WTC11 (cell line): ENCODE measurements at places on chromosomes 1 and 21.
A peak's percentile ranks its signal among the peaks of the same experiment; 100 is the strongest.

GRCh38 chr1:51675177-51675780 is 58.4 kb downstream of the OSBPL9 start:
- H3K4me3 ChIP-seq, result no peak overlapping the region
- H3K36me3 ChIP-seq, result no peaks in the 10 kb centered on the region
- H3K27ac ChIP-seq, result no peak overlapping the region
- DNase-seq, result no peak

DNA sequence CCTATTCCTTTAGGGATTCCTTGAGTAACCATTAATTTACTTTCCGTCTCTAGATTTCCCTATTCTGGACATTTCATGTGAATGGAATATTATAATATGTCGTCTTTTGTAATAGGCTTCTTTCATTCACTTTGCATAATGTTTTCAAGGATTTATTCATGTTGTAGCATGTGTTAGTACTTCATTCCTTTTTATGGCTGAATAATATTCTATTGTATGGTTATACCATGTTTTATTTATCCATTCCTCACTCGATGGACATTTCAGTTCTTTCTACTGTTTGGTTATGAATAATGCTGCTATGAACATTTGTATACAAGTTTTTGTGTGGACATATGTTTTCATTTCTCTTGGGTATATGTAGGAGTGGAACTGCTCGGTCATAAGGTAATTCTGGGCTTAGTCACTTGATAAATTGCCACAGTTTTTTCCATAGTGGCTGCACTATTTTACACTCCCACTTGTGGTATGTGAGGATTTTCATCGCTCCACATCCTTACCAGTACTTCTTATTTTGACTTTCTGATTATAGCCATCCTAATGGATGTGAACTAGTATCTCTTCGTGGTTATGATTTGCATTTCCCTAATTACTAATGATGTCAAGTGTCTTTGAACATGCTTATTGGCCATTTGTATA is 17.7 kb downstream of the PPP2R5A start:
- H3K27me3 ChIP-seq, result no peaks in the 10 kb centered on the region
- H3K4me1 ChIP-seq, result peaks cover 4% of the 10 kb centered on the region
- DNase-seq, result no peak

DNA sequence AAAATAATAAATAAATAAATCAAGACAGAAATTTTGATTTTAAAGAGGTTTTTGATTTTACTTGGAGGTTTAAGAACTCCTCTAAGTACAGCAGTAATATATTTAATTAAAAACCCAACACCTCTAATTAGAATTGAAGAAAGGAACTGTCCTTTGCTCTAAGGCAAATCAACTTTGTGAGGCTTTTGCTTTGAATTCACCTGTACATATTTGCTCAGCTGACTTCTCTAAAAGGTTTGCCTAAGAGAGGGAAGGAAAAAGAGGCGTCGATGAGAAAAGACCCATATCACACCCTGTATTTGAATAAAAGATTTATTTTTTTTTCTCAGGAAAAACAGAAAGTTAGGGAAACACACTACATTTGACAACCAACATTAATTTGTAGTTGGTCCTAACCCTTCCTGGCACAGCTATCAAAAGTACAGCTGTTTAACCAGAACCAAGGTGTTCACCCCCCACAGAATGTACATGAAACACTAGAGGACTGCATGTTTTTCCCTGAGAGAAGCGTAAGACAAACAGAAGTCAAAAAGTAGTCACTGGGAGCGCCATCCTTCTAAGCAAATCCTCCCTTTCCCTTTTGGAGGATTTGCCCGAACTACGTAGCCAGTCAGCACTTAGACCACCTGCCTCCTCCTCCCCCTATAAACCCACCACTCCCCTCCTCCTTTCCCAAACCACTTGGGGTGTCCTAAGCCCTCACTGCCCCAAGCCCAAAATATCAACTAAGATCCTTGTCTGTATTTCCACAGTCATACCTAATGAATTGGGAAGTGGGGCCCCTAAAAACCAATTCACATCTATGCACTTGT is 4.9 kb downstream of the MCL1 start:
- no peak for DNase-seq
- H3K27ac ChIP-seq, result peak overlapping the region; percentile 97
- H3K4me3 ChIP-seq, result peak overlapping the region; percentile 92
- peaks cover 76% of the 10 kb centered on the region for H3K36me3 ChIP-seq
- peaks cover 62% of the 10 kb centered on the region for H3K4me1 ChIP-seq

DNA sequence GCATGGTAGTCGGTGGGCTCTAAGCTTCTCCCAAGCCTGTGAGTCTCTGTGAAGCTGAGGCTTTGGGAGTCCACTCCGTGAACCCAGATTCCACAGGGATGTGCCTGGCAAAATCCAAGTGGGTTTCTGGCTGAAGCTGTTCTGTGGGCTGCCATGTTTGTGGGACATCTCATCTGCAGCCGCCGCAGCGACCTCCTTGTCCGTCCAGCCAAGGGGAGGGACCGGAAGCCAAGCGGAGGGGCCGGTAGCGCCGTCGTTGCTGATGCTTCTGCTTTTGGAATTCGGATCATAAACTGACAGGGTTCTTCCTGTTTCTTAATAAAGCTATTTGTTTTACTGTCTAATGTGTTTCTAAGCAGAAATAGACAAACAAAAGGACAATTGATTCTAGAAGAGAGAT is 13.3 kb downstream of the KIF26B start:
- peaks cover 23% of the 10 kb centered on the region for H3K4me1 ChIP-seq
- no peaks in the 10 kb centered on the region for H3K27me3 ChIP-seq
- no peak for DNase-seq
- no peaks in the 10 kb centered on the region for H3K36me3 ChIP-seq

DNA sequence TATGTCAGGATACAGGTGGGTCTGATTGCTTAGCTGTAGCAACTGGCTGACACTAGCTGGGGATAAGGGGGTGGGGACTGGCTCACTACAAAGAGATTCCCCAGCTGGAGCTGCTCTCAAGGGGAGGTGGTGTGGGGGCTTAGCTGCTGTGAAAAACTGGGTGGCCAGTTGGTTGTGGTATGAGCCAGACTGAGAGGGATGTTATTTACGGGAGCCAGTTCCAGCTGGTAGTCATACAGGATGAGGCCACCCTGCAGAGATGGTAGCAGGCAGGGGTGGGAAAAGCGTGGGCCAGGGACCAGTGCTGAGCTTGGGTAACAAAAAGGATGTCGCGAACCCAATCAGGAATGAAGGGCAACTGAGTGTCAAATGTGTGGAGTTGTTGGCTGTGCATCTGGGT is 204.0 kb upstream of the C21orf91 start:
- no peak overlapping the region for H3K4me3 ChIP-seq
- no peaks in the 10 kb centered on the region for H3K27me3 ChIP-seq
- 0 out of 2 replicates have a peak overlapping the region, but pooled peaks have one; percentile 12 for H3K27ac ChIP-seq
- DNase-seq, result peak; percentile 27

- no peak for DNase-seq
- H3K36me3 ChIP-seq, result no peaks in the 10 kb centered on the region
- no peaks in the 10 kb centered on the region; the same call in none of the 2 replicates for H3K27me3 ChIP-seq
- no peak overlapping the region for H3K27ac ChIP-seq
Measured at GRCh38 chr1:248834343-248834940, 3.6 kb upstream of the ZNF672 start.

DNA sequence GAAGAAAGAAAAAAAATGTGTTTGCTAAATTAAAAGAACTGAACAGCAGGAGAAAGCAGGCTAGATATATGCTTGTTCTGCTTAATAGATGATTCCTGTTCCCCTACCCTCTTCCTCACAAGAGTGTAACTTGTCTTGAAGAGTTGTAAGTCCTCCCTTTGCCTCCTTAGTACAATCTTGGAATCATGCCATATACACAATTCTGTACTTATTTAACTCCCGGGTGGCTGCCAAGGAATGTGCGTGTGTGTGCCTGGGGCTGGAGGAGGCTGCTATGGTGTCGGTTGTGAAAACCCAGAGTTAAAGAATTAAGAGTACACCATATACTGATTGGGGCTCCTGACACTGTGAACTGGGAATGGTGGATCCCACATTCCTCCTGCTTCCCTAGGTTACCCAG is 194.2 kb downstream of the SIPA1L2 start:
- no peak for DNase-seq
- no peak overlapping the region for H3K4me3 ChIP-seq
- H3K36me3 ChIP-seq, result peaks cover 3% of the 10 kb centered on the region; the same call in 1 of the 2 replicates
- H3K27ac ChIP-seq, result no peak overlapping the region
- no peaks in the 10 kb centered on the region for H3K27me3 ChIP-seq

GRCh38 chr1:212665241-212666115 is 34.2 kb downstream of the BATF3 start:
- H3K4me3 ChIP-seq, result peak overlapping the region; percentile 81
- H3K27ac ChIP-seq, result no peak overlapping the region
- peaks cover 19% of the 10 kb centered on the region for H3K4me1 ChIP-seq
- no peaks in the 10 kb centered on the region for H3K36me3 ChIP-seq

GRCh38 chr1:19457607-19458006 is 27.7 kb downstream of the CAPZB start:
- no peaks in the 10 kb centered on the region for H3K27me3 ChIP-seq
- peak overlapping the region; percentile 43 for H3K4me3 ChIP-seq
- peak overlapping the region; percentile 89 for H3K27ac ChIP-seq
- H3K4me1 ChIP-seq, result peaks cover 85% of the 10 kb centered on the region
- H3K36me3 ChIP-seq, result no peaks in the 10 kb centered on the region; the same call in 1 of the 2 replicates
- DNase-seq, result no peak

DNA sequence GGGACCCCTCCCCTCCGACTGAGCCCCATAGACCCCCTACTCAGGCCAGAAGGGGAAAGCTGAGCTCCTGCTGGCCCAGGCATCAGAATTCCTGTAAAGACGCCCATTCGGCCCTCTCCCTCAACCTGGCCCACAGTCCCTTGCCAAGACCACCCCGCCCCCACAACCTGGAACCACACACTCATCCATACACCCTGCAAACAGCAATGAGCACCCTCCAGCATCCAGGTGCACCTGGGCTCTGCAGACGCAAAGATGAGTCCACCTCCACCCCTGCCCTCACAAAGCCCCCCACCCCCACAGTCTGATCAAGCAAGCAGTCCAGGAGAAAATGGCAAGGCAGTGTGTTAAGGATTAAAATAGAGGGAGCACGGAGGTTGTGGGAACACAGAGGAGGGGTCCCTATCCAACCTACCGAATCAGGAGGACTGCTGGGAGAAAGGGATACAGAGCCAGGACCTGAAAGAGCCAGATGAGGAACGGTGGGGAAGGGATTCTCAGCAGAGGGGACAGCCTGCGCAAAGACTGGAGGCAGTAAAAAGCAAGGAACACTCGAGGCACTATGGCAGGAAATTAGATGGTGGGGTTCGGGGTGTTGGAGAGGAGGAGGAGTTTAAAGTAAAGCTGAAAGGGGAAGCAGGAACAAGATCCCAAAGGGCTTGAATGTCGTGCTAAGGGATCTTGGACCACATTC is 67.3 kb upstream of the LAPTM5 start:
- peak overlapping the region; percentile 85 for H3K4me3 ChIP-seq
- peaks cover 34% of the 10 kb centered on the region for H3K27me3 ChIP-seq
- no peak for DNase-seq

DNA sequence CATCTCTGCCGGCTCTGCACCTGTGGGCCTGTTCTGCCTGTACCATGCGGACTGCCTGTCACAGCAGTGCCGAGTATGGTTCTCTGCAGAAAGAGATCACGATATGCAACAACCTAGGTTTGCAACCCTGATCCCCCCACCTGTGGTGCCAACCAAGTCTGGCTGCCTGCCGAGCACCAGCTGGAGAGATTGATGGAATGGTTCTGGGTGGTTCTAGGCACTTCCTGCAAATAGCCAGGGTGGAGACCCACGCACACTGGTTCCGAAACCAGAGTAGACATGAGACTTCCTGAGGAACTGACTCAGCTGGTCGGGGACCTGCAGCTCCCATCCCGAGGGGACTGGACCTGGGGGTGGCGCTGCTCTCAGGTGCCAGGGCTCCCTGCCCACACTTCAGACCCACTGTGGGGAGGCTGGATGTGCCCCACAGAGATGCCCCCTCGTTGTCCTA is 5.4 kb downstream of the TPRG1L start:
- H3K27ac ChIP-seq, result no peak overlapping the region
- H3K36me3 ChIP-seq, result peaks cover 23% of the 10 kb centered on the region
- no peak for DNase-seq

- H3K4me3 ChIP-seq, result no peak overlapping the region
- no peak for DNase-seq
- no peaks in the 10 kb centered on the region for H3K27me3 ChIP-seq
- peaks cover 10% of the 10 kb centered on the region for H3K4me1 ChIP-seq
- no peak overlapping the region for H3K27ac ChIP-seq
- peaks cover 41% of the 10 kb centered on the region for H3K36me3 ChIP-seq
Measured at GRCh38 chr1:84883286-84883685, 9.7 kb downstream of the LPAR3 start.

- H3K27ac ChIP-seq, result no peak within 1 kb of the TSS; the same call in 1 of the 2 replicates
- H3K4me3 ChIP-seq, result no peak within 1 kb of the TSS
- no peaks in the 10 kb centered on the region for H3K36me3 ChIP-seq
- DNase-seq, result no peak
Measured at GRCh38 chr1:203765029-203765837, at the start of gene LAX1. LAX1 (plus strand) TSS chr1:203765183; CDS start chr1:203765566, 383 bp downstream.

DNA sequence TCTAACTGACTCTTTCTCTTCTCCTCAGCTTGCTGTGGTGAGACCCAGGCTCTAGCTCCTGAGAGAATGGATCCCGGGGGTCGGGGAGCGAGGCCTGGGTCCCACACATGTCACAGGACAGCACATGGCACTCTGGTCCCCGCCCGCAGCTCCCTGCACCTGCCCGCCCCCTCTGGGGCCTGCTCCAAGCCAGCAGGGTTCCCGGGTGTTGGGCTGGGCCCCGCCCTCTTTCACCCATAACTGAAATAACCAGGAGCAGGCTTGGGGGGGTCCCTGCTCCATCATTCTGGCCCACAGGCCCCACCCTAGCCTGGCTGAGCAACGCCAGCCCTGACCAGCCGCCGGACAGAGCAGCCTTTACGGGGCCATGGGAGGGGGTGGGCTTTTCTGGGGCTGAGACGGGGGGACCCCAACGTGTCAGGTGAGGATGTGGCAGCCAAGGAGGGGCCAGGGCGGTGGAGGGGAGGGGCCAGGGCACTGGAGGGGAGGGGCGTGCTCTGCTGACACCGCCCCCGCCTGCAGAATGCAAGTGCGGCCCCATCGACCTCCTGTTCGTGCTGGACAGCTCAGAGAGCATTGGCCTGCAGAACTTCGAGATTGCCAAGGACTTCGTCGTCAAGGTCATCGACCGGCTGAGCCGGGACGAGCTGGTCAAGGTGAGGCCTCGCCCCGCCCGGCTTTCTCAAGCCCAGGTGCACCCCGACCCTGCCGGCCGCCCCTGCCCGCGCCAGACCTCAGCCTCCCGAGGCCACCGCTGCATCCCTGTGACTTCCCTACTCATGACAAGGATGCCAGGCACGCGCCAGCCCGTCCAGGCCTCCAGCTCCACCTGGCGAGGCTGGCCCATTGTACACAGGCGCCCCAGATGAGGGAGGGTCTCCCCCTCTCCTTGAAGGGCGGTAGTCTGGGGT is 19.4 kb downstream of the COL6A1 start:
- peaks cover 20% of the 10 kb centered on the region for H3K36me3 ChIP-seq
- H3K4me3 ChIP-seq, result no peak overlapping the region
- no peaks in the 10 kb centered on the region for H3K4me1 ChIP-seq
- peak; percentile 25 for DNase-seq
- no peak overlapping the region for H3K27ac ChIP-seq
- H3K27me3 ChIP-seq, result no peaks in the 10 kb centered on the region

DNA sequence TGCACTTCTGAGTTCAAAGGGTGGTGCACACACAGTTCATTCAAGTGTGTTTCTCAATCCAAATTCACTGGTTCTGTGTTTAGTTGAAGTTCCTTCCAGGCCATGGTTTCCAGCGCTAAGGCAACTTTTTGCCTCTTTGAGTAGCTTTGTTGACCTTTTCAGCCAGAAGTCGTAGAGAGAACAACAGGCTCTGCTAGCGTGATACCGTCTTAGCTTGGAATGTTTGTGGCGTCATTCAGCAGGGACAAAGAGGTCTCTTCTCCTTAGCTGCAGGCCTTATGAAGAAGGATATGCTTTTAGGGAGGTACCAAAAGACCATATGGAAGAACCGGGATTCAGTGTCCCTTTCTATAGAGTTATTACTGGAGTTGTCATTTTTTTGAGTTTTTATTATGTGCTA is 65.7 kb downstream of the CNIH3 start:
- no peaks in the 10 kb centered on the region for H3K4me1 ChIP-seq
- H3K27ac ChIP-seq, result no peak overlapping the region
- peaks cover 2% of the 10 kb centered on the region; the same call in 1 of the 2 replicates for H3K36me3 ChIP-seq
